ENCODE measurements at places on chromosomes 16 and 17.

GRCh38 chr17:76410328-76410965, 26.0 kb downstream of the SPHK1 start:
- DNase-seq, result no peak

- no peak for DNase-seq
These were observed 19.0 kb upstream of the ITPRIPL2 start for GRCh38 chr16:19094542-19095365.

DNA sequence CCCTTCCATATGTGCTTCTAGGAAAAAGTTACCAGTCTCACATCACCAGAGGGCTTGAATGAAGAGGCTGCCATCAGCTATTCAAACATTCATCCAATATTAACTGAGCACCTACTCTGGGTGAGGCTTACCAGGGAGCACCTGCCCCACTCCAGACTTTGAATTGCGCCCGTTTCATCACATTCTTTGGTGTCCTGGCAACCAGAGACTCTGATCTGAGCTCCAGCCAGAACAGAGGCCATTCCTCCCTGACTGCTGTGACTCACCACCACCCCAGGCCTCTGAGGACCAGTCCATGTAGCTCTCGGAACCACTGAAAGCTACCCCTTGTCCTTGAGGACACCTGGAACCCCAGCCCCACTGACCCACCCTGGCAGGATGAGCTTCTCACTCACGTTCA, at the start of gene C16orf96:
TSS of gene C16orf96 (plus strand) at position 229 of the 400 bp plus-strand sequence. CDS start at position 379, 150 bp downstream.
- no peak for DNase-seq

- DNase-seq, result peak; percentile 70
These were observed at the start of gene SEZ6L2 for GRCh38 chr16:29899516-29900101. Gene SEZ6L2 (minus strand): TSS chr16:29899550. CDS start chr16:29899019, 531 bp downstream.

DNA sequence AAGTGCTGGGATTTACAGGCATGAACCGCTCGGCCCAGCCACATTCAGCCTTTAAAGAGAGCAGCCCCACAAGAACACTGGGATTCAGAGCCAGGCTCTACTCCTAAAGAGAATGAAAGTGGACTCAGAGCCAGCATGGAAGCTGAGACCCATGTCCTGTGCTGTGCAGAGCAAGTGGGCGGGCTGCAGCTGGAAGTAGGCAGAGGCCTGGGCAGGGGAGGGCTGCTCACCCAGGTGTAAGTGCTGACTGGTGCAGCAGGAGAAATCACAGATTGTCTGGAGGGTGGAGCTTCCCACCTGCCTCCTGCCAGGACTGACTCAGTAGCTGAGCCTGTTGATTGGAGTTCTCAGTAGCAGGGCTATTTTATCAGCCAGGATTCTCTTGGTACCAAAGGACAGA, 178.7 kb downstream of the KATNIP start:
- no peak for DNase-seq

DNA sequence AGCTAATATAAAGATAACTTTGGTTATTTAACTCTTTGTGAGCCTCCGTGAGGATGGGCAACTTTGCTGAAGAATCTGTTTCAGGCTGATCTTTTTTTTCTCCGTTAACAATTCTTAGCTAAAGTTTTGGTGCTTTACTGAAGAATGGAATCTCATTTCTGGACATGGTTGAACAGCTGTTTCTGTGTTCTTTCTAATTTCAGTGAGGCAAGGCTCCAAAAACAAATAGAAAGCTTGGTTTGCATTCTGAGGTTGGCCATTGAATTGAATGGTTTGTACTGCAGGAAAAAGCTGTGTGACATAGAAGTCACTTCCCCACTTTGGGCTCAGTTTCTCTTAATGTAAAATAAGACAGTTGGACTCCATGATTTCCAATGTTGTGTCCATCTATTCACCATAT, 22.3 kb upstream of the HLF start:
- DNase-seq, result no peak

- no peak for DNase-seq
These were observed 217.7 kb downstream of the CCDC182 start for GRCh38 chr17:57527221-57528057.

DNA sequence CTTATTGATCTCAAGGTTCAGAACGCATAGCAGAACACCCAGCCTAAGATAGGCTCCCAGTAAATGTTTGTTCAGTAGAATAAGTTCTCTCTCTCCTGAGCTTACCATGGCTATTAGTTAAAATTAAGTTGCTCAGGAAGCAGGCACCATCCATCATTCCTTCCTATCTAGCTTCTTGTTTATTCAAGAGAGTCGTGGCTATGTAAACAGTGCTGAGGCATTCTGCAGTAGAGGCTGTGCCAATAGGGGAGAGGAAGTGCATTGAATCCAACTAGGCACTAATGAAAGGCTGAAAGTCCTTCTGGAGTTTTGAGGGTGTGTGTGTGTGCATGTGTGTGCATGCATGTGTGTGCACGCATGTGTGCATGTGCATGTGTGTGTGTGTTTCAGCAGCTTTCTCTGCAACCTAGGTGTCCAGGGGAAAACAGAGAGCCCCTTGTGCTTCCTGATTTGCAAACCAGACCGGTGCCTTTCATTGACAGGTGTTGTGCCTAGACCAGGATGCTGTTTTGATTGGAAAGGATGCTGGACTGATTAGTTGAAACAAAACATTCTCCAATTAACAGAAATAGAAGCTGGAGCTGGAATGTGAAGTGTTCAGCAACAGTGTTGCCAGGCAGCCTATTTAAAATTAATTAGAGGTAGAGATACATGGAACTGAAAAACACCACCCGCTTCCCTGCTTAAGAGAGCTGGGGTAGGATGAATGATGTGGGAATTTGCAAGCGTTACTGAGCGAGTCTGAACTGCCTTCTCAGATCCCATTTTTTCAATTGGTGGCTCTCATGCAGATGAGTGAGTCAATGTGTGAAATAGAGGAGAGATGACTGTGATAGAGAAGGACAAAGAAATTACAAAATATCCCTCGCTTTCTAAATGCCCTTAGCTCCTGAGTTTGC, 103.3 kb upstream of the CLEC3A start:
- no peak for DNase-seq
